ENCODE measurements at places on chromosomes 1 and 21.

DNA sequence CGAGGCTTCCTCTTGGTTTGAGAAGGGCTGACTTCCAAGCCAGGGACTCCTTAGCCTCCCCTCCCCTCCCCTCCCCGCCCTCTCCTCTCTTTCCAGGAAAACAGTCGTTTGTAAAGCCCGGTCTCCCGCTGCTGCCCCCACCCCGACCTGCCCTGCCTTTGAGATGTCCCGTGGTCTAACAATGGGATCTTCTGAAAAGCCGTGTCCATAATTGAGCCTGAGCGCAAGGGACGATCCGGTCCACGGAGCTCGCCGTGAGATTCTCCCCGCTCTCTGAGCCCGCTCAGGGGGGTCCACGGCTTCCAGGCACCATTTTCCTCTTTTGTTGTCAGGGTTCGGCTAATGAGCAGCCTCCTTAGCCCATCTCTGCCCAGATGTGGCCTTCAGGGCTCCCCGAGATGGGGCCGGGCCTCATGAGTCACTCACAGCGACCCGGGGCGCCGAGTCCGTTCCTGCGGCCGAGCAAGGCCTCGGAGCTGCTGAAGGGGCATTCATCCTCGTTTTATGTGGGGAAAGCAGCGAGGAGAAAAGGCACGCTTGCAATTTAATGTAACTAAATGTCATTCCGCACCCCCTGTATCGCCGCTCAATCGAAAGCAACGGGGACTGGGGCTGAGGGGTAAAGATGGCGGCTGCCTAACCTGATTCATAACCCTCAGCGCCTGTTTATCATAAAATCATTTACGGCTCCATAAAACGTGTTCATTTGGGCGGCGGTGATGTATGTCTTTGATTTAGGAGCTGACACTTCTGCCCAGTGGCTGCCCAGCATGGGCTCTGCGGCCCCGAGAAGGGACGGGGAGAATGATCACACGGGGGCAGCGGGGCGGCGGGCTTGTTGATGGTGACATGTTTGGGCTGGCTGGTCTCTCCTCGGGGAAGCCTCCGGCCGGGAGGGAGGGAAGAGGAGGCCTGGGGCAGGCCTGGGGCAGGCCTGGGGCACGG, 232.6 kb upstream of the C1orf174 start:
- DNase-seq: no peak

DNA sequence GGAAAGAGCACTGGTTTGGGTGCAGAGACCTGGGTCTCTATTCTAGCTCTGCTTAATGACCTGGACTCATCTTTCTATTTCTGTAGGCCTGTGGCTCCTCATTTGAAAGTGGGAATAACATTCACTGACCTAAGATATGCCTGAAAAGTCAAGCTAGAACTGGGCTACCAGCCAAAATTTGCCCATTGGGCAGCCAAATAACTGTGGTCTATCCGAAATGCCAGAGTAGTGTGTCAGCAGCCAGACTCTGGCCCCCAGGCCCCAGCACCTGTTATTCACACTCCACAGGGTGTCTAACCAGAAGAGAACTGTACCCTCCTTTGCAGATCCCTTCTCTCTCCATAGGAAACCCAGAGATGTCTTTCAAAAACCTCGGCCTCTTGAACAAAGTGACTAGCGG, 12.6 kb downstream of the DAB1 start:
- DNase-seq: no peak

- DNase-seq: no peak
These were observed 7.7 kb downstream of the P3H1 start for GRCh38 chr1:42759114-42759513.

GRCh38 chr1:160971618-160972056, 17.0 kb upstream of the ITLN2 start:
- DNase-seq: no peak

DNA sequence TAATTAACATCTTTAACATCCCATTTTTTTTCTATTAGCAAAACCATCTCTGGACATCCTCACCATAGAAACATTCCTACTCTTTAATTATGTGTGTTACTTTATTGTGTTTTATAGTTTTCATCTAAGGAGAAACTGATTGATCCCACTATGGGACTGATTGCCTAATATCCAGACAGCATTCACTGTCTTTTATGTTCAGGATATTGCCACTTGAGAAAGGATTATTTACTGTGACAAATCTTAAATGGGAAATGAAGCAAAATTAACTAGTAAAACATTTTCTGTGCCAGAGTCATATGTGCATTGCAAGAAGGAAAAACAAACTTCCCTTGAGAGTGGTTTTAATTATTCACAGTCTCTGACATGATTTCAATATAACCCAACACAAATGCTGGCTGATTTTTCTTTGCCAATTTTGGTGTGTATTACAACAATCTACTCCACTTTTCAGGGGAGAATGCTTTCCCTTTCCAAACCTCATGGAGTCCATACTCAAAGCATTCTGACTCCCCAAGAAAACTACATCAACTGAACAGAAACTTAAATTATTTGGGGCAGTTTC, 15.8 kb upstream of the RGS13 start:
- DNase-seq: no peak
